ENCODE measurements at places on chromosomes 5 and 9.

GRCh38 chr5:169024421-169024820, 276.5 kb downstream of the SLIT3 start:
- DNase-seq = no peak

GRCh38 chr9:115025721-115026120, 92.2 kb downstream of the TNC start:
- DNase-seq = no peak

- no peak for DNase-seq
Measured at GRCh38 chr5:141898448-141899049, 20.3 kb upstream of the PCDH1 start.

DNA sequence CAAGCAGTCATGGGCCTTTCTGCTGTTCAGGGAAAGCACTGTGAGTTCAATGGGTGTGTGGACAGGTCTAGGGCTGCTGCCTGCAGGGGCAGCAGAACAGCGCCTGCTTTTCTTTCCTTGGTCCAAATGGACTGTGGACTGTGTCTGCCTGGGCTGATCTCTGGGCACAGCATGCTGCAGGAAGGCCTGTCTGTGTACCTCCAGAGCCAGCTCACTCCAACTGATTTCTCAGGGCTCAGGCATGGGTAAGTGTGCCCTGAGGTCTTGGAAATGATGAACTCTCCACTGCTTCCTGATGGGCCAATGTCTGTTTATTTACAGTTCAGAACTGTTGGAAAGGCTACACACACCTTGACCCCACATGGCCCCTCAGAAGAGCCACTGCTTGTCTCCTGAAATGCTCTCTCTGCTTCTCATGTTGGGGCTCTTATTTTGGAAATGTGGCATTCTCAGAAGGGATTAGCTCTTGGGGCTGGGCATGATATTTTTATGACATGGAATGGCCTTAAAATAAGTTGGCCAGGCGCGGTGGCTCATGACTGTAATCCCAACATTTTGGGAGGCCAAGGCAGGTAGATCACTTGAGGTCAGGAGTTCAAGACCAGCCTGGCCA, 27.0 kb downstream of the SLC22A4 start:
- no peak for DNase-seq

GRCh38 chr9:91491624-91492023, 68.0 kb upstream of the NFIL3 start:
- DNase-seq = no peak

DNA sequence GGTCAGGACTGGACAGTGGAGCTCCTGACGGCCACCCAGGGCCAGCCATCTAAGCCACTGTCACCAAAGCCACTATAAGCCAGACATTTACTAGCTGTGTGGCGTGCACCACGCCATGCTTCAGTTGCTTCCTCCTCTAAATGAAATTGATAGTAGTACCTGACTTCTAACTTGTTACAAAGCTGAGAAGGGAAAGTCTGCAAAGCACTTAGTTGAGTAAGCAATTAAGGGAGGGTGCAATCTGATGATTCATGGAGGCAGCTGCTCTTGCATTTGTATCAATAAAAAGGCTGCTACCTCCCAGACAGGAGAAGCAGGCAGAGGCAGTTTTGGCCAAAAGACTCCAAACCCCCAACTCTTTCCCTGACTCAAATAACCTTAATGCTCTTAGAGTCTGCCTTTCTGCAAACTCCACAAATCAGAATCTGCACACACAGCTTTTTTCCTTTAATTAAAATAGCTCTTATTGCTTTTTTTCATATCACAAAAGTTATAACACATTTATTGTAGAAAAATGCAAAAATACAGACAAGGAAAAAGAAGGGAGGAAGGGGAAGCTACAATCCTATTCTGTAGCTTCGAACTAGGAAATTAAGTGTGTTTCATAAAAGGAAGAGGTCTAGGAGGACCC, 19.3 kb upstream of the RAPGEF1 start:
- no peak for DNase-seq
